IPS-NIHi11 (cell line): ENCODE measurements at places on chromosomes 1 and 21.

DNA sequence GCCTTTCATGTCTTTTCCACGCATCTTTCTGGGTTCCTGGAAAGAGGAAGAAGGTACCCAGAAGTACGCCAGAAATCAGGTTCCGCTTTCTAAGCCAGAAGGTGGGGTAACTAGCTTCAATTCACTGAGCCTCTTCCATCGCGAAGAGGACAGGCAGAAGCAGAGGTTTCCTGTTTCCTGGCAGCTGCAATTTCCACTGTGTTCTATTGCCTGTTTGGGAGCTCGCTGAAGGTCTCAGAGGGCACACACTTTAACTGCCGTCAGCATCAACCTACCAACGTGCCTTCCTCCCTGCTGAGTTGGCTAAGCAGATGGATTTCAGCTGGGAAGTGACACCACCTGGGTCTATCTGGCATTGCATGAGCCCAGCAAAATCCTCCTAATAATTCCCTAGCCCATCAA, 10.0 kb downstream of the NCF2 start:
- peak; percentile 75 for DNase-seq

DNA sequence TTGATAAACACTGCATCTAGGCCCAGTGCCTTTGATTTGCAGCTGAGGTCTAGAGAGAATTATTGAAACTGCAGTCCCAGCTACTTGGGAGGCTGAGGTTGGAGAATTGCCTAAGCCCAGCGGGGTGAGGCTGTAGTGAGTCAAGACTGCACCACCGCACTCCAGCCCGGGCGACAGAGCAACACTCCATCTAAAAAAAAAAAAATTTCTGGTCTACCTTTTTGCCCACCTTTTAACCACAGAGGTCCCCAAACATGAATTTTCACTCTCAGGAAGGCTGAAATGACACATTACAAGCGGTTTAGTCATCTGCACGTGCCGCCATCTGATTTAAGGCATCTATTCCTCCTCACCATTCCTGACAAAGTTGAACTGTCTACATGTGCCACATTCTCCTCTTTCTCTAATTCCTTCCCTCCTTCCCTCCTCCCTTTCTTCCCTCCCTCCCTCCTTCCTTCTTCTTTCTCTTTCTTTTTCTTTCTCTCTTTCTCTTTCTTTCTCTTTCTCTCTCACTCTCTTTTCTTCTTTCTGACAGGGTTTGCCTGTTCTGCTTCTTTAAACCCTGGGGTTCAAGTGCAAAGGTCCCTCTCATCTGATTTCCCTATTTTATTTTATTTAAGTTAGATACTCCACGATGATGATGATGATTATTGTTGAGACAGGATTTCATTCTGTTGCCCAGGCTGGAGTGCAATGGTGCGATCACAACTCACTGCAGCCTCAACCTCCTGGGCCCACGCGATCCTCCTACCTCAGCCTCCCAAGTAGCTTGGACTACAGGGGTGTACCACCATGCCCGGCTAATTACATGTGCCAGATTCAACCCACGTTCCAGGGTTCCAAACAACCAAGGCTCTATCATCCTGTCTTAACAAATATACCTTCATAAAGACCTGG, 3.0 kb upstream of the SOD1 start:
- no peak for DNase-seq

DNA sequence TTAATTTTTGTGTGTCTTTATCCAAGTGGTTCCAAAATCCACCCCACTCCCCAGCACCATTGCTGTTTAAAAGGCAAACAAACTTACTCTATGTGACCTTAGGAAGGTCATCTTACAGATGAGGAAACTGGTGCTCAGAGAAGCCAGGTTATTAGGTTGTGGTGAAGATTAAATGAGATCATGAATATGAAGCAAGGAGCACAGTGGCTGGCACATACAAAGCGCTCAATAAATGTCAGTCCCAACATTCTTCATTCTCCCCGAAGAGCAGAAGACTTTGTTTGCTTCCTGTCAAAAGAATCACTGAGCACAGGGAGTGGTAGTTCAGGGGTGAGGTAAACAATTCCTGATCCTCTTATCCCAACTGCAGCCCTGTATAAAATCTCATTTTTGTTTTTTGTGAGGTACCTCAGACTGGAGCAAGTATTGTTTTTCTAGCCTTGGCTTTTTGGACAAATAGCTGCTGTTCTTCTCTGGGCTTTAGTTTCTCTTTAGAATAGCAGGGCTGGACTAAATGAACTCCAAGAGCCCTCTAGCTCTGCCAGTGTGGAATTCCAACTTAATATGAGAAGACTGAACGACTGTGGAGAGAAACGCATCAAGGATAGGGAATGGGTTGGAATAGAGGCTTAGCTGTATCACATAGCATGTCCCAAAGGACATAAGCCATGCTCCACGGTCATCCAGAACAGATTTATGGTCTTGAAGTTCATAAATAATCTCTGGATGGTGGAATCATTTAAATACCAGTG, 455.3 kb upstream of the USP24 start:
- DNase-seq = no peak

DNA sequence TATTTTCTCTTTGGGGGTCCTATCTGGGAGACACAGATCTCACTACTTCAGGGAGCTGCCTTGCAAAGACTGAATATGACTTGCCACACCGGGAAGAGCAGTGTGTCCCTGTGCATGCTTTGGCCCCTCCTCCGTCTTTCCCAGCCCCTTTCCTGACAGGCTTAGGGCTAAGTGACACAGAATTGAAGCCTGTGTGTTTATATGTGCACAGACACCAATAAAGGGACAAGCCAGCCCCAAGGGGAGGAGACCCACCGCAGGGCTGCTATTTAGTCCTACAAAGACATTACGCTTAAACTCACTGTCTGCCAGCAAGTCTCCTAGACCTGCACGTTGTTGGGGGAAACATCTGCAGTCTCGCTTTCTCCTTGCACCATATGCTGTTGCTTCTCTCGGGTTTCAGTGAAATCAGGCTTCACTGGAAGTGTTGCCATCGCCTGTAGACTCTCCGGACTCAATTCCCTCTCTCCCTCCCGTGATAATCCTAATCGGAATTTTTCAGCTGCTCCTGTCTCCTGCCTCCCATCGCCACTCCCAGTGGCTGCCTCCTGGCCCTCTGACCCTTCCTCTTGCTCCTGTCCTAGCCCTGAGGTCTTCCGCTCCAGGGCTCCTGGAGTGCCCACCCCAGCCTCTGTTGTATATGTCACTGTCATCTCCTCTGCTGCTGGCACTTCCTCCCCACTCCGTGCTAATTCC, 58.5 kb upstream of the LRRC53 start:
- no peak for DNase-seq

- no peak for DNase-seq
Measured at GRCh38 chr1:156063997-156064285, 3.0 kb downstream of the RAB25 start.

- DNase-seq = no peak
Measured at GRCh38 chr1:14142397-14143100, 442.6 kb downstream of the PRDM2 start.

DNA sequence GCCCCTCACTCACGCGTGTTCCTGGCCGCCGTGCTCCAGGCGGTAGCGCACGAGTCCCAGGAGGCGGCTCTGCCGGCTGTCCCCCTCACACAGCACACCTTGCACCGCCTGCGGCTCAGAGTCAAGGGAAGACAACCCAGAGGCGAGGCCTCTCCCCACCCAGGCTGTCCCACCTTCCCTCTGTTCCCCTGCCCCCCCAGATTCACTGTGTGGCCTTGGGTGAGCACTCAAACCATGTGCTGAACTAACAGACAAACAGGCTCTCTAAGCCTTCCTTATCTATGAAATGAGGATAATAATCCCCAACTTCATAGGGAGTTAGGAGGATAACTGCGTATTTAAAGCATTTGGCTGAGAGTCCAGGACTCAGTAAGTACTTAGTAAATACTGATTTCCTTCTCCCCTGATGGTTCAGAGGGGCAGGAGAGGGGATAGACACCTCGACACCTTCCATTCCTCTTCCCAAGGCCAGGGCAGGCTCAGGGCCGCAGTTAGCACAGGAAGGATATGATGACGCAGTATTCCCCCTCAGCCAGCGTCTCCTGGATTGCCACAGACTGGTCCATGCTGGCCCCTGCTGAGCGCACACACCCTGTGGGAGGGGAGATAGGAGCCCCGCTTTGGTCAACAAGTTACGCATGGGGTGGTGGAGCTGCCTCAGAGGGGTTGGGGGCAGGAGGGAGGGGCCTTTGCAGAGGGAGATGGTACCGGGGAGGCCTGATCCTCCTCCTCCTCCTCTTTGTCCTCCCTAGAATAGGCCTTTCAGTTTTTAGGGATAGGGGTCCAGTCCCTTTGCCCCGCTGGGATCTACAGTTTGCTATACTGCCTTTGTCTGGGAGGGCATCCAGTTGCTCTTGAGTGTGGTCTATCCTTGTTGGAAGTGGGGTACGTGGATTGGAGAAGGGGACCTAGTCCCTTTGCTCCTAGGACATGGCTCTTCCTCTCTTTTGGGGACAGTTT, 830 bp downstream of the INPP5B start:
- DNase-seq = peak; percentile 37

GRCh38 chr1:200518524-200518923, 102.0 kb downstream of the KIF14 start:
- DNase-seq = no peak

DNA sequence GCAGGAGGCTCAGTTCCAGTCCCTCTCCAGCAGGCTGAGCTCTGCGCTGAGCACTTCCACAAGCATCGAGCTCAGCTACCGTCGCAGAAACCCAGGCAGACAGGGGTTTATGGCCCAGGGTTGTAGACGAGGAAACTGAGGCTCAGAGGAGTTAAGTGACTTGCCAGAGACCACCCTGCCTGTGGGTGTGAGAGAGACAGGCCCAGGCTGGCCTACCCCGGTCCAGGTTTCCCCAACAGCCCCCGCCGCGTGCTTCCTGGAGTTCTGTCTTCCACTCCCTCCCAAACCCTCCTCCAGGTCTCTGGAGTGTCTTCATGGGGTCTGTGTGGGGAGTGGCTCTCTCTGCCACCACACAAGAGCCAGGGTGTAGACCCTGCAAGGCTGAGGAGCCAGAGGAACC, 615.9 kb downstream of the PTPRU start:
- DNase-seq = no peak

- DNase-seq = no peak
Measured at GRCh38 chr1:61143821-61144424, 61.6 kb downstream of the NFIA start.

DNA sequence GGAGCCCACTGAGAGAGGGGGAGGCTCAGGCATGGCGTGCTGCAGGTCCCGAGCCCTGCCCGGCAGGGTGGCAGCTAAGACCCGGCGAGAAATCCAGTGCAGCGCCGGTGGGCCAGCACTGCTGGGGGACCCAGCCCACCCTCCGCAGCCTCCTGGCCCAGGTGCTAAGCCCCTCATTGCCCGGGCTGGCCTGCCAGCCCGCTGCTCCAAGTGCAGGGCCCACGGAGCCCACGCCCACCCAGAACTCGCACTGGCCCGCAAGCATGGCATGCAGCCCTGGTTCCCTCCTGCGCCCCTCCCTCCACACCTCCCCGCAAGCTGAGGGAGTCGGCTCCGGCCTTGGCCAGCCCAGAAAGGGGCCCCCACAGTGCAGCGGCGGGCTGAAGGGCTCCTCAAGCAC, 61.5 kb downstream of the C21orf91 start:
- DNase-seq = no peak

DNA sequence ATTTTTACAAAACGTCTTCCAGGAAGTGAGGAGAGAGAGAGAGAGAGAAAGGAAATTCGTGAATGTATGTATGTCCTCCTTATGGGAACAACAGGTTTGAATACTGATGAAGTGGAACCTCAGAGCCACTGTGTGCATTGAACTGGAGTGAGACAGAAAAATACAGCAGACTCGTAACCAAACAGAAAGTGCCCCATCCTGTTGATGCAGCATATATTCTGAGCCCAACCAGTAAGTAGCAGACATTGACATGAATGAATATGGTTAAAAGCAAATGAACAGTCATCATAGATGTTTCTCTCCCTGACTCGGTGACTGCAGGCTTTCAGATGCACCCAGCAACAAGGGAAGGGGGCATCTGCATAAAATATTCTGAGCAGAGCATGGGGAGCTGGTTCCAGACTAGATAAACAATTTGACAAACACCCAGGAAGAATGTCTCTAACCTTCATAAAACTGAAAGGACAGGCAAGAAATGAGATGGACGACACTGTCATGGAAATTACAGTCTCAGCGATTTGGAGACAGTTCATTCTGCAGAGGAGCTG, 471.0 kb upstream of the PBX1 start:
- DNase-seq = no peak

DNA sequence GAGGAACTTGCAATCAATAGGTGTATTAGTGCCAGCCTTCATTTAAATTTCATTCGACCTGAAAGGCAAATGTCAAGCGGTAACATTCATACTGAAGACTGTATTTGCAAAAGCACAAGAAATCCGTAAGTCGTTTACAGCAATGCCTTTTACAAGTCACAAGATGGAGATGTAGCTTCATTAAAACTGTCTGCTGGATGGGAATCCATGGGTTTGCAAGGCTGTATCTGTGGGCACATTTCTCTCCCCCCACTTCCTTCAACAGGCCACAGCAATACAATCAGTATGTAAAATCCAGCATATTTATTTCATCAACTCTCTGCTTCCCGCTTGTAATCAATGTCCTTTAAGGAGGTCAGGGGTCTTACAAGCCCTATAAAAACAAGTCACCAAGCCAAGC, 147.1 kb downstream of the SLC45A1 start:
- DNase-seq = no peak

- no peak for DNase-seq
Measured at GRCh38 chr1:166785987-166786386, 53.3 kb upstream of the POGK start.

DNA sequence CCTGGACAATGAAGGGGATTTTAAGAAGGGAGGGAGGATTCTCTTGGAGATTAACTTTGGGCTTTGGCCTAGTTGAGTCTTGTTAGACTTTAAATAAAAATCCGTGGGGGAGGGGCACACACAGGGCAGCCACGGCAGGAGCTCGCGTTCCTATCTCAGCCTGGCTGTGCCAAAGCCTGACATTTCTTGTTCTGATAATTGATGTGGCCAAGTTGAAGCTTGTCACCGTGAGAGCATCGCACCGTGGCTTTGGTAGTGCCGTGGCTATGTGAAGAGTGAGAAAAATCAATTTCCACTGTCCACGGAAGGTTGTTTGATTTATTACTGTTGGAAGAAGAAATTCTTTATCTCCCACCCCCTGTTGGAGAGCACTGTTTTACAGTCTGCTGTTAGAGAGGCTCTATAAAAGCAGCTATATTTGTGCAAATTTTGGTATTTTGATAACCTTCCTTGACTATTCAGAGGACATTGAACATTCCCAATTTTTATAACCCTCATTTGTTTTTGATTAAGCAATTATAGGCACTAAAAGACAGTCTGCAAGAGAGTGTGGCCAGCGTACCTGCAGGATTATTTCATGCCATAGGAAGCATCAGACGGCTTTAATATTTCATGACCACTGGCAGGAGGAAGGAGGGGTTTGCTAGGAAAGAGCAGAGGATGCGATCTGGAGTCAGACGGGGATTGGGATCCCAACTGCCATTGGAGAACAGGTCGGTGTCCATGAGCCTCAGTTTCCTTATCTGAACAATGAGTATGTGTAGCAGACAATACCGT, 160.7 kb downstream of the KAZN start:
- DNase-seq = no peak

DNA sequence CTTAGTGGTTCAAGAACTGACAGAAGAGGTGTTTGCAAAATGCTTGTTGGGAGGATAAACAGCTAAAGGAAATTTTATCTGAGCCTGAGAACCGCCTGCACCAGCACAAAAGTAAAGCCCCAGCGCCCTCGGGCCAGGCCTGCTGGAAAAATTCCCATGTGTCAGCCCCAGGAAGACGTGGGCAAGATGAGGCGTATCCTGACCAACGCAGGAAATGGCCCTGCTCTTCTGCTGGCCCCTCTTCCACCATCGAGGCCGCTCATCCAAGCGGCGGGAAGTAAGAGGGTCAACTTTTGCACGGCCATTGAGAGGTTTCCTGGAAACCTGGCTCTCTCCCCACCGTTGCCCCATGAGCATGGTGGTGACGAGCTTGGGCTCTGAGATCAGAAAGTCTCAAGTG, 39.6 kb downstream of the LRRC3 start:
- no peak for DNase-seq
